ENCODE measurements at places on chromosomes 1 and 21.

DNA sequence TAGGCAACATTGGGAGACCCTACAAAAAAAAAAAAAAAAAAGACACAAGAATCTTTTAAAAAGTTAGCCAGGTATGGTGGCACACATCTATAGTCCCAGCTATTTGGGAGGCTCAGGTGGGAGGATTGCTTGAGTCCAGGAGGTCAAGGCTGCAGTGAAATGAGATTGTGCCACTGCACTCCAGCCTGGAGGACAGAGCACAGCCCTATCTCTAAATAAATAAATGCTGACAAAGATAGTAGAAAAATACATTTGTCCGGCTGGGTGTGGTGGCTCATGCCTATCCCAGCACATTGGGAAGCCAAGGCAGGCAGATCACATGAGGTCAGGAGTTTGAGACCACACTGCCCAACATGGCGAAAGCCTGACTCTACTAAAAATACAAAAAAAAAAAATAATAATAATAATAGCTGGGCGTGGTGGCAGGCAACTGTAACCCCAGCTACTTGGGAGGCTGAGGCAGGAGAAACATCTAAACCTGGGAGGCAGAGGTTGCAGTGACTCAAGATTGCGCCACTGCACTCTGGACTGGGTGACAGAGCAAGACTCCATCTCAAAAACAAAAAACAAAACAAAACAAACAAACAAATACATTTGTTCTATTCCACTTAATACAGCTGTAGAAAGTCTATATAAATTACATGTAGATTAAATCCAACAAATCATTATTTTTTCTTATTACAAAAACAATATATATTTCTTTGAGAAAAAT lies 48.5 kb downstream of the PHACTR4 start:
- H3K27me3 ChIP-seq = no peaks in the 10 kb centered on the region
- peaks cover 15% of the 10 kb centered on the region for H3K4me1 ChIP-seq
- H3K27ac ChIP-seq = no peak overlapping the region
- no peak overlapping the region for H3K4me3 ChIP-seq

- no peaks in the 10 kb centered on the region for H3K4me1 ChIP-seq
- H3K4me3 ChIP-seq = no peak overlapping the region
- no peak overlapping the region for H3K27ac ChIP-seq
- no peak for DNase-seq
- no peaks in the 10 kb centered on the region for H3K27me3 ChIP-seq
Observed at GRCh38 chr1:103900005-103900404, 150.3 kb downstream of the AMY1C start.

DNA sequence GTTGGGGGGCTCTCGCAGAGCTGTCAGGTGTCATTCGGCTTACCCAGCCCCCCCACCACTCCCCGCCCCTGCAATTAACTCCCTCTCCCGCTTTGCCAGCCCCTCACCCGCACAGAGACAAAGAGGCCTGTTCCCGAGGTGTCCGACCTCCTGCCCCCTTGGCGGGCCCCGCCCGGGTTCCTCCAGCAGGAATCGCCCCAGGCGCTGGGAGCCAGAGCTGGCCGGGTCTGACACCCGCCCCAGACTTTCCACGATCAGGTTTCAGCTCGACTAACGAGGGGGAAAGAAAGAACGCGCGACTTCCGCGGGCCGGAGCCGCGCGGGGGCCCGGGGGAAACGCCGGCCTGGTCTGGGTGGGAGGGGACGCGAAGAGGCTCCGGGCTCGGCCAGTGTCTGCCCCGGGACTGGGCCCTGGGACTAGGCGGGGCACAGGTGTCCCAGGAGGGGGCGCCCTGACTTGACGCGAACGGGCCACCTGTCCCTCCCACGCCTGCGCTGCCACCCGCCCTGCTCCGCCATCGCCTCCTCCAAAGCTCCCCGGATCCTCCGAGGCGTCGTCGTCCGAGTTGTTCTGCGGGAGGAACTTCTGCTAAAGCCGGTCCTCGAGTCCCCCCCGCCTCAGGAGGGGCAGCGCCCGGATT lies 36.4 kb upstream of the HHAT start:
- H3K4me3 ChIP-seq = peak overlapping the region; percentile 76
- H3K36me3 ChIP-seq = no peaks in the 10 kb centered on the region
- H3K4me1 ChIP-seq = peaks cover 15% of the 10 kb centered on the region
- peak; percentile 76 for DNase-seq
- H3K27me3 ChIP-seq = peaks cover 12% of the 10 kb centered on the region

GRCh38 chr1:2821373-2821955 lies 20.0 kb upstream of the TTC34 start:
- DNase-seq = no peak
- H3K4me1 ChIP-seq = no peaks in the 10 kb centered on the region
- no peak overlapping the region for H3K27ac ChIP-seq
- H3K36me3 ChIP-seq = peaks cover 11% of the 10 kb centered on the region
- H3K27me3 ChIP-seq = no peaks in the 10 kb centered on the region

DNA sequence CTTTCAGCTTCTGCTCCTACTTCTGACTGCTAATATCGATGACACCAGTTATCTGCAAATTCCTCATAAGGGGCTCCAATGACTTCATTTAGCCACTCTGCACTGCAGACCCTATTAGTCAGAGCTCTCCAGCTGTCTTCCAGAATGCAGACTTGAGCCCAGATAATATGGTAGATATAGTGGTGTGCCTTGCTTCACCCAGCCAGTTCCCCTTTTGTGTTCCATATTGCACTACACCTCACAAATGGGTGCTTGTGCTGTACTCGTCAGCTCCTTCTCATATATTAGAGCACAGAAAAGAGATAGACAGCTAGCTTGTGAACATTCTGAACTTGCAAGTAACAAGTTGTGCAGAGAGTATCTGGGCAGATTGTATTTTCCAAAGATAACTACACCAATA lies 23.7 kb upstream of the COG2 start:
- H3K4me1 ChIP-seq = peaks cover 14% of the 10 kb centered on the region
- H3K27ac ChIP-seq = peak overlapping the region; percentile 17
- H3K27me3 ChIP-seq = no peaks in the 10 kb centered on the region
- no peak for DNase-seq
- no peak overlapping the region for H3K4me3 ChIP-seq
- H3K36me3 ChIP-seq = peaks cover 13% of the 10 kb centered on the region

DNA sequence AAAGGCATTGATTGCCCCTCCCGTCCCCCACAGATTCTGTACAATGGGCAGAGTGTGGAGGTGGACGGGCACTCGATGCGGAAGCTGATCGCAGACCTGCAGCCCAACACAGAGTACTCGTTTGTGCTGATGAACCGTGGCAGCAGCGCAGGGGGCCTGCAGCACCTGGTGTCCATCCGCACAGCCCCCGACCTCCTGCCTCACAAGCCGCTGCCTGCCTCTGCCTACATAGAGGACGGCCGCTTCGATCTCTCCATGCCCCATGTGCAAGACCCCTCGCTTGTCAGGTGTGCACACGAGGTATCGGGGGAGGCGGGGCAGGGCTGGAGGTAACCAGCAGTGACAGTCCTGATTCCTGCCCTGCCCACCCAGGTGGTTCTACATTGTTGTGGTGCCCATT lies 44.8 kb upstream of the KDM4A start:
- H3K27ac ChIP-seq = no peak overlapping the region
- DNase-seq = no peak
- peaks cover 28% of the 10 kb centered on the region for H3K4me1 ChIP-seq
- H3K36me3 ChIP-seq = peaks cover 27% of the 10 kb centered on the region

GRCh38 chr1:22709891-22710700 lies 543 bp upstream of the EPHB2 start:
- DNase-seq = peak; percentile 40
- H3K4me1 ChIP-seq = peaks cover 21% of the 10 kb centered on the region
- peak overlapping the region; percentile 95 for H3K27ac ChIP-seq
- peak overlapping the region; percentile 72 for H3K4me3 ChIP-seq
- H3K36me3 ChIP-seq = peaks cover 3% of the 10 kb centered on the region
- no peaks in the 10 kb centered on the region for H3K27me3 ChIP-seq

- H3K27ac ChIP-seq = no peak overlapping the region
- DNase-seq = no peak
- H3K4me1 ChIP-seq = no peaks in the 10 kb centered on the region
- no peak overlapping the region for H3K4me3 ChIP-seq
Observed at GRCh38 chr1:201214461-201214860, 23.8 kb downstream of the IGFN1 start.

- no peak for DNase-seq
- H3K27me3 ChIP-seq = no peaks in the 10 kb centered on the region
- H3K4me3 ChIP-seq = no peak overlapping the region
- H3K27ac ChIP-seq = no peak overlapping the region
Observed at GRCh38 chr21:44564886-44565598, 6.4 kb upstream of the KRTAP10-3 start.

- H3K27me3 ChIP-seq = no peaks in the 10 kb centered on the region
- no peaks in the 10 kb centered on the region for H3K36me3 ChIP-seq
- H3K4me3 ChIP-seq = no peak overlapping the region
Observed at GRCh38 chr1:73789965-73790364, 408.0 kb downstream of the LRRIQ3 start.

GRCh38 chr1:24315391-24315790 lies 3.8 kb upstream of the GRHL3 start:
- H3K4me1 ChIP-seq = peaks cover 23% of the 10 kb centered on the region
- peaks cover 11% of the 10 kb centered on the region for H3K27me3 ChIP-seq
- H3K4me3 ChIP-seq = no peak overlapping the region
- no peak overlapping the region for H3K27ac ChIP-seq
- no peaks in the 10 kb centered on the region for H3K36me3 ChIP-seq
- no peak for DNase-seq

DNA sequence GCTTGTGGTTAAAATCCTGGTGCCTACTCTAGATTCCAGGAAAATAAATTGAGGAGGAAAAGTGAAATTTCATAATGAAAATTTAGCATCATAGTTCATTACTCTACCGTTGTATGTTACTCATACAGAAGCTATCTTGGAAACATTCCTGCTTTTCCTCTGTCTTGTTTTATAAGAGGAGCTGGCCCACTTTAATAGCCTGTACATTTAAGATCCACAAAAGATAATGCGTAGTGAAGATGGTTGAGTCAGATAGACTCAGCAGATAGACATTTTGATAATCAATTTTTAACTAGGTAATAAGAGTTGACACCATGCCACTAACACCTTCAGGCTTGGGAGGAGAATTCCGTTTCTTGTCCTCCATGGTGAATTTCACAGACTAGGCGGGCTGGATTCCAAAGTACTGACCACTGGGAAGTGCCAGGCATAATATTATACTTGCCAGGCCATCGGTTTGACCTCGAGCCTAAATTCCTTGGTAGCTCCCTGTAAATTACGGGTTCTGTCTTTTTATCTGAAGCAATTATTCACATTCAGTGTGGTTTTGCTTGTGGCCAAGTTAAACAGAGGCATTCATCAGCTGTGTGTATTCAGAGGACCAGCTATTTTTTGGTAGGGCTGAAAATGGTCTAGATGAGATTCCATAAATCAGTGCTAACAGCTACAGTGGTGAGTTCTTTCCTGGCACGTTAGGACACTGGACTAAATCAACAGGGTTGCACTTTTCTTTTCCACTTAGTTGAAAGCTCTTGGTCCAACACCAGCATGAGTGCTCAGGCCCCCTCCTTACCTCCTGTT lies 111.9 kb upstream of the KAZN start:
- H3K27ac ChIP-seq = no peak overlapping the region
- H3K4me1 ChIP-seq = no peaks in the 10 kb centered on the region
- H3K4me3 ChIP-seq = no peak overlapping the region
- H3K36me3 ChIP-seq = no peaks in the 10 kb centered on the region
- H3K27me3 ChIP-seq = peaks cover 18% of the 10 kb centered on the region
- no peak for DNase-seq

GRCh38 chr21:46168238-46168637 lies 12.9 kb upstream of the FTCD start:
- H3K4me3 ChIP-seq = no peak overlapping the region
- H3K27ac ChIP-seq = no peak overlapping the region
- no peak for DNase-seq

- peaks cover 2% of the 10 kb centered on the region for H3K4me1 ChIP-seq
- no peak for DNase-seq
- H3K27ac ChIP-seq = no peak overlapping the region
- no peak overlapping the region for H3K4me3 ChIP-seq
- no peaks in the 10 kb centered on the region for H3K27me3 ChIP-seq
Observed at GRCh38 chr1:14969006-14969405, 184.5 kb upstream of the TMEM51 start.

DNA sequence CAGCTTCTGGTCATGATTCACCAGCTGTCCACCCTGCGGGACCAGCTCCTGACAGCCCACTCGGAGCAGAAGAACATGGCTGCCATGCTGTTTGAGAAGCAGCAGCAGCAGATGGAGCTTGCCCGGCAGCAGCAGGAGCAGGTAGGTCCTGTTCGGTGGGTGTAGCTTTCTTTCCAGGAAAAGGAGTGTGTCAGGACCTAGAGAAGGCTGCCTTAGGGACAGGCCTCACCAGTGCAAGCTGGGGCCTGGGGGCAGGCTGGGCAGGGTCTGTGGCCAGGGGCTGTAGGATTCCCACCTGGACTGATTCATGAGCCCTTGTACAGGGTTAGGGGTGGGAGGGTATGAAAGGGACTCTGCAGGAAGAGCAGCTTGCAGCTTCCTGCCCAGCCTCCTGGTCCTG lies 35.3 kb downstream of the ETNK2 start:
- no peaks in the 10 kb centered on the region for H3K27me3 ChIP-seq
- no peak for DNase-seq
- no peak overlapping the region for H3K4me3 ChIP-seq

- no peak overlapping the region for H3K27ac ChIP-seq
- H3K4me1 ChIP-seq = no peaks in the 10 kb centered on the region
- no peaks in the 10 kb centered on the region for H3K27me3 ChIP-seq
- no peak for DNase-seq
- H3K4me3 ChIP-seq = no peak overlapping the region
- peaks cover 18% of the 10 kb centered on the region for H3K36me3 ChIP-seq
Observed at GRCh38 chr1:119987112-119987511, 82.3 kb downstream of the NOTCH2 start.

DNA sequence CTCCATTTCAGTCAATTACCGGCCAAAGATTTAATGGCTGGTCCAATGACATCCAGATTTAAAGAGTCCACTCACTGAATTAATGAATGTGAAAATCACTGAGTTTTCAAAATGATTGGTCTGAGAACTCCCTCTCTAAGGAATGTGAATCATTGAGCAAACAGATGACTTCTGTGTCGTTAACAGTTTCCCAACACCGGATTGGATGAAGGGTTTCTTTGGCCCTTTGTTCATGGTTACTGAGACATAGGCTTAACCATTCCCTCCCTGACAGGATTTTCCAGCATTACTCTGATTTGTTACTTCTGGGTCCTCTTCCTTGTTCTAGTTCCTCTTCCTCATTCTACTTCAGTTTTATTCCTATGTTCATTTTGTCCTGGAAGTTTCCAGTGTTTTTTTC lies 1.5 kb upstream of the CLDN17 start:
- peaks cover 2% of the 10 kb centered on the region for H3K4me1 ChIP-seq
- DNase-seq = no peak
- no peak overlapping the region for H3K27ac ChIP-seq
- H3K4me3 ChIP-seq = no peak overlapping the region
